Effector CD8-positive, alpha-beta T cell (primary cell): ENCODE measurements at places on chromosomes 13 and 19.

GRCh38 chr13:30141775-30142485, 165.4 kb downstream of the KATNAL1 start:
- no peak for DNase-seq

- DNase-seq: no peak
Measured at GRCh38 chr13:30851697-30852096, 54.4 kb upstream of the MEDAG start.

DNA sequence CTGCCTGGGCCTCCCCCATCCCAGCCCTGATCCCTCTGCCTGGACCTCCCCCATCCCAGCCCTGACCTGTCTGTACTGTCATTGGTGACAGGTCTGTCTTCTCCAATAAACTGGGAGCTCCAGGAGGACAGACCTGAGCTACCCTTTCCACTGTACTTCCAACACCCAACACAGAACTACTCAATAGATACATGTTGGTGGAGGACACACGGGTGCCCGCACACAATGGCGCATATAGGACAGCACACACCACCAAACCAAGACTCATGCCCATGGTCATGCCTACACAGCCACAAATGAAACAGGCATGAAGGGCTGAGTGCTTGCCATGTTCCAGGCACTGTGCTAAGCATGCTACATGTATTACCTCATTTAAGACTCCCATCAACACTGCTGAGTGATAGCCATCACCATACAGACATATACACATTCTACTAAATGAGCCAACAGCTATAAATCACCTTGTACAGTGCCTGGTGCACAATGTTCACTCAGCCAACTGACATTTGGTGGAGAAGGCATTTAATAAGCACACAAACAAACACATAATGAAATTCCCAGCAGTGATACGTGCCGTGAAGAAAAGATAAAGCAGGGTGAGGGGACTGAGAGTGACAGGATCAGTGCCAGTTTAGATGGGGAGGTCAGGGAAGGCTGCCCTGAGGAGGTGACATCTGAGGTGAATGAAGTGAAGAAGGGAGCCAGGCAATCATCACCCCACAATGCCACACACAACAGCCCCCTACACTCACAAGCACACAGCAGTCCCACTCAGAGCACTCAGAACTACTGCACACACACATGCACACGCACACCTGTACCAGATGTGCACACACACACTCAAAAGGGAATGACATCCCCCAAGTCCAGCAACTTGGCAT, 857 bp downstream of the POU2F2 start:
- no peak for DNase-seq

DNA sequence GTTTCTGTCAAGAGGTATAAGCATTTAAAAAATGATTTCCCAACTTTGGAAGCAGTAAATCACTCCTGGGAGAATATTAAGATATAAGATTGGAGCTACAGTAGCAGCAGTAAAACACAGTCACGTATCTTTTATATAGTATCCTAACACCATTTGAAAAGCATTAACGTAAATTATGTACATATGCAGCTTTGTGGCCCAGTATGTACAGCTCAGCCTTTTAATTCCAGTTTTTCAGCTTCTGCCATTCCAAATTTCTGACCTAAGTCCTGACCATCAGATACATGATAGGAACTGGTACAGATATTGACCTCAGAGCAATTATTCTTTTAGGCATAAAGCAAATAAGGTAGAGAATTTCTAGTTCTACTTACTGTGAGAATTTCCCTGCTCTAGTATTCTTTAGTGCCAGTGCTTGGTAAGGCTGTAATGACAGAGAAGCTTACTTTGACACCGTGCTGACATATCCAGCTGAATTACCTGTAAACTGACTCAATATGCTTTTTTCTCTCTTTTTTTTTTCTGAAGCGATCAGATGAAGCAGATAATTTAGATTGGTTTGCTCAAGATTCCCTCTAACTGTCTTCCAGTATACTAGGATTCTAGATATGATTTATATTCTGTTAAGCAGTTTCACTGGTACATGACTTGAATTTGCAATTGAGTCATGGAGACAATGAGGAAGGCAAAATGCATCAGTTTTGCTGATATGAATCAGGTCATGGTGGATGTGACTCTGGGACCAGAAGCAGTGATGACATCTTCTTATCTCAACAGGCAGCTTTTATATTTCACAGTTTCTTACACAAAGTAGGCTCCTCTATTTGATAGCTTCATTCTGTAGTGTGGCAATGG, 703.6 kb downstream of the SLITRK6 start:
- no peak for DNase-seq

- DNase-seq: no peak
Measured at GRCh38 chr13:60758637-60759036, 361.6 kb downstream of the TDRD3 start.

DNA sequence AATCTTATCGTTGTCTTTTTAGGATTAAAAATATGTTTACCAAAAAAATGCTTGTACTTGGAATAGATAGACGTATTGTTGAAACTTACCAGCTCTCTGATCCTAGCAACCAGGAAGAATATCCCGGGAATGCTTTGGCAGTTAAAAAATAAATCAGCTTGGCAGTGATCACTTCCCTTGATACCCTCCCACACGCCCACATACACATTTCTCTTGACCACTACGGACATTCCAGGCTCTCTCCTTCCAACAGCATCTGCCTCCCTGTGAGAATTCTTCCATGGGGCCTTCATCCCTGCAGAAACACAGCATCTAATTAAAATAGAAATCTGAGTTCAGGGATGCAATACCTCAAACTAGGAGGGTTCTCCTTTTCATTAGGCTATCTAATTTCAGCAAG, 57.9 kb downstream of the THSD1 start:
- DNase-seq: no peak

- DNase-seq: no peak
Measured at GRCh38 chr13:56271686-56272085, 869.0 kb upstream of the PRR20A start.

DNA sequence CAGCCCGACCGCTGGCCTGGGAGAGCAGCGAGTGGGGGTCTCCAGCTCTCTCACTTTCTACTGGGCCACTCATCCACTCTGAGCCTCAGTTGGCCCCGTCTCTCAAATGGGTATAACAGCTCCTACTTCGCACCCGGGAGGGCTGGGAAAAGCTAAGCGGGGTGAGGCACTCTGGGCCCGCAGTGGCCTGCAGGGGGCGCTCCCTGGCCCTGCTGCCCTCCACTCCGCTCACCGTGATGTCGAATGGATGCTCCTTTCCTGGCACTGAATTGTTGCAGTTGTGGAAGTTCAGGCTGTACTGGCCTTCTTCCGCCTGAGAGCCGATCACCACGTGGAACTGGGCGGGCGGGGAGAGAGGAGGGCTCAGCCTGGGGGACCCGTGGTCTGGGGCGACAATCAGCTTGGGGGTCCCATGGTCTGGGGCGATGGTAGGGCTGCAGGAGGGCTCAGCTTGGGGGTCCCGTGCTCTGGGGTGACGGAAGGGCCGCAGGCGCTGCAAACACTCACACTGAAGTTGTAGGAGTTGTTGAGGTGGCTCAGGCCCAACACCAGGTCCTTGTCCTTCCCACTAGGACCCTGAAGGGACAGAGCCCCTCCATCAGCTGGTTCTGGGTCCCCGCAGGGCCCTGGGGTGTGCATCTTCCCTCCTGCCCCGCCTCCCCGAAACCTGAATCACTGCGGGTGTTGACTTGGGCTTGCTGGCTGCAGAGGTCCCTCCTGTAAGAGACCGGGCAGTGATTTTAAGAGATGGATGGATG, 3.9 kb downstream of the GPR108 start:
- no peak for DNase-seq

DNA sequence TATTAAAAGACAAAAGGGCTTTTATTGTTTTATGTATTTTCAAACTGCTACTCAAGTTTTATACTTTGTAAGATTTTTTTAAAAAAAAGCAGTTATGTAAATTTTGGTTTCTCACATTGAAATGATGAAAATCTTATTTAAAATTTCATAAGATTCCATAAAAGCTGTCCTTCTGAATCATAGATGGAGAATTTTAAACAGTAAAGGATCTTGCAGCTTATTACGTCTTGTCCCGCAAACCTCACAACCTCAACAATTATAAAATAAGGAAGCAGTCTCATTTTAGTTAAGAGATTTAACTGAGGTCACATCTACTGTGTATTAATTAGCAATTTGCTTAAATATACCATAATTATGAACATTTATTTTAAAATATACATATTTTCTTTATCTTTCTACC, 581.0 kb upstream of the SPRY2 start:
- no peak for DNase-seq

DNA sequence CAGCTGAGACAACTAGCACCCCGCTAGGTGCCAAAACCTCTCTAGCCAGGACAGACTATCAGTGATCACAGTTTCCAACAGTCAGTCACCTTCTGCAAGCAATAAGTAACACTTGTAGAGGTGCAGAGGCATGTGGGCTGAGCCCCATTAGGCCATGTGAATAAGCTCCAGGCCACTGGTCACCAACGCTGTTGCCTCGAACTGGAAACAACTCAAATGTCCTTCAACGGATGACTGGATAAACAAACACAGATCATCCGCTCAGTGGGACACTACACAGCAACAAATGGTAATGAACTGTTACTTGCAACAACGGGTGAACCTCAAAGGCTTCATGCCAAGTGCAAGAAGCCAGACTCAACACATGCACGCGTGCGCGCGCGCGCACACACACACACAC, 27.5 kb upstream of the TMEM160 start:
- DNase-seq: no peak

- no peak for DNase-seq
Measured at GRCh38 chr13:94613051-94613450, 11.4 kb downstream of the GPR180 start.

DNA sequence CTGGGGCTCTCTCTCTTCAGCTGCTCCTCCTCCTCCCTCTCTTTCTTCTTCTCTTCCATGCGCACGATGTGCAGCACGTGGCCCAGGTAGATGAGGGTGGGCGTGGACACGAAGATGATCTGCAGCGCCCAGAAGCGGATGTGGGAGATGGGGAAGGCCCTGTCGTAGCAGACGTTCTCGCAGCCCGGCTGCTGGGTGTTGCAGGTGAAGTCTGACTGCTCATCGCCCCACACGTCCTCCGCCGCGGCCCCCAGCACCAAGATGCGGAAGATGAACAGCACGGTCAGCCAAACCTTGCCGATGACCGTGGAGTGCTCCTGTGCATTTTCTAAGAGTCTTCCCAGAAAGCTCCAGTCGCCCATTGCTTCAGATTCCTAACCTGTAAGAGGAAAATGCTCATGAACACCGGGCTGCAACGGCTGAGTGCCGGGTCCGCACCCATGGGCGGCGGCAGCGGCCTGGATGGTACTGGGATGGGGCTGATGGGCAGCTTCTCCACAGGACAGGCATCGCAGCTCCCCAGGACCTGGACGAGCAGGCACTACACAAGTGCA, 17.8 kb downstream of the GJA3 start:
- DNase-seq: no peak

DNA sequence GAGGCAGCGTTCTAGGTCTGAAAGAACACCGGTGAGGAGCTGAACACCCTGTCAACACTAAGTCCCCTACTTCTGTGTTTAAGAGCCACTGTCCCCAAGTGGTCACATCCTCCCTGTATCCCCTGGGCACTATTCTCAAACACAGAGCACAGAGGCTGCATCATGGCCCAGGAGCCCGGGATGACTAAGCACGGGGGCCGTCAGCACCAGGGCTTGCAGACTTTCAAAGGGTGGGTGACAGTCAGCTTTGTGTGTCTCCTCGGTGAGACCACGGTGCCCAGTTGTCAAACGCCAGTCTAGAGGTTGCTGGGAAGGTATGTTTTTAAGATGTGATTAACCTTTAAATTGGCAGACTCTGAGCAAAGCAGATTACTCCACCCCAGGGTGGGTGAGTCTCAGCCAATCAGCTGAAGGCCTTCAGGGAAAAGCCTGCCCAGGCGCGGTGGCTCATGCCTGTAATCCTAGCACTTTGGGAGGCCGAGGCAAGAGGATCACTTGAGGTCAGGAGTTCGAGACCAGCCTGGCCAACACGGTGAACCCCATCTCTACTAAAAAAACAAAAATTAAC, 8.0 kb downstream of the MAP2K2 start:
- no peak for DNase-seq

- DNase-seq: no peak
Measured at GRCh38 chr13:99972190-99972731, 694 bp upstream of the ZIC5 start.

- no peak for DNase-seq
Measured at GRCh38 chr13:73061876-73062275, 3.1 kb downstream of the KLF5 start.

DNA sequence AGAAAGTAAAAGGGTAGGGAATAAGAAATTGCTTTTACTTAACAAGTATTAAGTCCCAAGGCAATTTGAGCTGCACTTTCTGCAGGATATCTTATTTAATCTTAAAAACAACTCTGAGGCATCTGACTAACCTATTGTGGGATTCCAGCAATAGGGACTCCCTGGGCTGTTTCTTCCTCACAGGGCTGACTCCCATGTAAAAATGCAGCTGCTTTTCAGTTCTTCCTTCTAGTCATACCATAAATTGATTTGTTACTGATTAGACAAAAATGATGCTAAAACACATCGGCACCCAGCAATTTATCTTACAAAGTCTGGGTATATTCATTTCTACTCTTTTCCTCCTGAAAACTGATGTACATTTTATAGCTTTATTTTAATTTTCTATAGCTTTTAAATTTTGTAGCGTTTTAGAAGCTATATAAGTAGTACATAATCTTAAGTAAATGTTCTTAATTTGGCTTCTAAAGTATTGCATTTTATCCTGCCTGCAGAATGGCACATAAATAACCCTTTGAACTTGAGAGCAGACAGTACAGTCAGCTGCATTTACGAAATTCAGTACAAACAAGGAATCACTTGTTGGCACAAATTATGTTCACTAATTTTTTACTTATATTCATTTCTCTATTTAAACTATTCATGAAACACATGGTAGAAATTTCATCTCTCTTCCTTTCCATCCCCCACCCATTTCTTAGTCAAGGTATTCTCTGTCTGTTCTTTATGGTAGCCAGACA, 102.4 kb upstream of the FRY start:
- no peak for DNase-seq

DNA sequence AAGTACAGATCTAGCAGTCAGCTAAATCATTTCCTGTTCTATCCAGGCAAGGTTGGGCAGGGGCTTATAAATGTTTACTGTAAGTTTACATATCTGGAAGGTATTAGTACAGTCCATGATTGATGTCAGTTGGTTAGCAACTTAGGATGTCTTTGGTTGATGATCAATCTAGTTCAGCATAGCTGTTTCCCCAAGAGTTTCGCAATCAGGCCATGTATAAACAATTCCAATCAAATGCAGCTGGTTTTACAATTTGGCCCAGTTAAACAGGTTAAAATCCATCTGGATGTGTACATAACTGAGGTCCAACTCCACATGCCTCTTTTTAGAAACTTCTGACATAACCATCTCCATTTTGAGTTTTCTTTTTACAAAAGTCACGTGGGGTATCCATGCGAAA, 6.9 kb downstream of the ZNF221 start:
- DNase-seq: no peak

GRCh38 chr13:97185291-97185690, 36.8 kb upstream of the MBNL2 start:
- DNase-seq: no peak

- DNase-seq: no peak
Measured at GRCh38 chr13:39012608-39013007, 22.0 kb upstream of the STOML3 start.
